ENCODE measurements at places on chromosomes 7 and 10.

DNA sequence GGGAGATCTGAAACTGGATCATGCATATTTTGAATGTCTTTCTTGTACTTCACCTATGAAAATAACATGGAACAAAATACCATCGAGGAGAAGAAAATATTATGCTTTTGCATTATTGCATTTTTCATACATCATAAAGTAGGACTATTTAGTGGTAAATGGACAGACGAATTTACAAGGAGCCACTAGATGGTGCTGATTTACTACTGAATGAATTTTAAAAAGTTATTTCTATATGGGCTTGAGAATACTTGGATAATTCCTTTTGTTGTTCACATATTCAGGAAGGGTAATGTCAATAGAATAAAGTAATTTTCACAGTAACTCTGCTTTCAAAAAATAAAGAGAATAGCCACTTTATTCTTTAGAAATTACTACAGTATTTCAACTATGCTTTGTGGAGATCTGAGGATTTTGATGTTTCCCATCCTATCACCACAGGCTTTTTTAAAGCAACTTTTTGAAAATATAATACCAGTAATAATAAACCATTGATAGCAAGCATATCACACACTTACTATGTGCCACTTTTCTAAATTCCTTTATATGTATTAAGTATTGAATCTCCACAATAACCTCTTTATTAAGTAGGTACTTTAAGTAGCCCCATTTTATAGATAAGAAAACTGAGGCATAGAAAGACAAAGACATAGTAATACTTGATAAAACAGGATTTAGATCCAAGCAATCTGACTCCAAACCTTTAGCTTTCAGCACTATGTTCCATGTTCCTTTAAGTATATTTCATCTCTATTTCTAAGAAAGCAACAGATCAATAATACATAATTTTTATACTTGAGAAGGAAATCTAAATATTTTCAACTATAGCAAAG lies 38.6 kb downstream of the NEBL start:
- no peak for DNase-seq
- no peaks in the 10 kb centered on the region for H3K4me1 ChIP-seq
- H3K27ac ChIP-seq: no peak overlapping the region
- no peak overlapping the region for H3K4me3 ChIP-seq
- no peaks in the 10 kb centered on the region for H3K27me3 ChIP-seq

GRCh38 chr7:111678281-111678680 lies 116.0 kb upstream of the IMMP2L start:
- H3K27ac ChIP-seq: no peak overlapping the region
- DNase-seq: no peak
- no peaks in the 10 kb centered on the region for H3K4me1 ChIP-seq
- H3K27me3 ChIP-seq: peaks cover 12% of the 10 kb centered on the region

DNA sequence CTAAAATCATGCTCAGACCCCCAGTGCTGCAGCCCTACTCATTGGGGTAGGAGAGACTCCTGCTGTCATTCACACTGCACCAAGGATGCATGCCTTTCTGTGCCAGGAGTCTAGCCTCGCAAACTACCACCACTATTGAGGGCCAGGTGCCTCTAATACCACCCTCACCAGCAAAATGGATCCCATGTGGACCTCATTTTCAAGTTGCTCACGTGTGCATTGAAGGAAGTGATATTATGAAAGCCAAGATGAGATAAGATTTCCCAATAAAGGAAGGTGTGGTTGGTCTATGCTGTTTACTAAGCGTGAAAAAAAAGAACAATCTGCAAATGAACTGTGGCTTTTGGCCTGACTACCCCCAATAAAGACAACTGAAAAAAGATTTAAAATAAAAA lies 7.2 kb upstream of the LAMTOR4 start:
- no peak overlapping the region for H3K27ac ChIP-seq
- H3K27me3 ChIP-seq: no peaks in the 10 kb centered on the region
- no peak for DNase-seq
- H3K36me3 ChIP-seq: no peaks in the 10 kb centered on the region

DNA sequence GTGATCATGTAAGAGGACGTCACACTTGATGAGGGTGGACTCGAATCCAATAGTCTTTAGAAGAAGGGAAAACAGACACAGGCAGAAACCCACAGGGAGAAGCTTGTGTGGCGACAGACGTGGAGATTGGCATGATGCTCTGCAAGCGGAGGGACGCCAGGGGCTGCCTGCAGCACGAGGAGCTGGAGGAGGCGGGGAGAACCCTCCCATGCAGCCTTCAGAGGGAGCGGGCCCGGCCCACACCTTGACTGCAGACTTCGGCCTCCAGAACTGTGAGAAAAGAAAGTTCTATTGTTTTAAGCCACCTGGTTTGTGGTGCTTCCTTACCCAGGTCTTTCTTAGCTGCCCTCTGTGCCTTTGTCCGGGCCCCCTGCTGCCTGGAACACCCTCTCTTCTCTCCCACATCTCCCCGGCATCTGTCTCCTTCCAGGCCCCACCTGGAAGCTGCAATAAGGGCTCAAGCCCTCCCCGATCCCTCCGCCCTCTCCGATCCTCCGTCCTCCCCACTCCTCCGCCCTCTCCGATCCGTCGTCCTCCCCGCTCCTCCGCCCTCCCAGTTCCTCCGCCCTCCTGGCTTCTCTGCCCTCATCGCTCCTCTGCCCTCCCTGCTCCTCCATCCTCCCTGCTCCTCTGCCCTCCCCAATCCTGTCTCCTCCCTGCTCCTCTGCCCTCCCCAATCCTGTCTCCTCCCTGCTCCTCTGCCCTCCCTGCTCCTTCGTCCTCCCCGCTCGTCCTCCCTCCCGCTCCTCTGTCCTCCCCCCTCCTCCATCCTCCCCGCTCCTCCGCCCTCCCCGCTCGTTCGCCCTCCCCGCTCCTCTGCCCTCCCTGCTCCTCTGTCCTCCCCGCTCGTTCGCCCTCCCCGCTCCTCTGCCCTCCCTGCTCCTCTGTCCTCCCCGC lies 17.4 kb upstream of the PRKAG2 start:
- H3K27me3 ChIP-seq: peaks cover 12% of the 10 kb centered on the region
- H3K4me1 ChIP-seq: no peaks in the 10 kb centered on the region
- H3K27ac ChIP-seq: no peak overlapping the region

GRCh38 chr10:29619241-29619669 lies 15.5 kb downstream of the SVIL start:
- DNase-seq: no peak
- no peak overlapping the region for H3K27ac ChIP-seq
- H3K27me3 ChIP-seq: no peaks in the 10 kb centered on the region
- H3K4me1 ChIP-seq: no peaks in the 10 kb centered on the region

- no peaks in the 10 kb centered on the region for H3K27me3 ChIP-seq
- no peak overlapping the region for H3K4me3 ChIP-seq
These were observed 81.4 kb upstream of the LAMB4 start for GRCh38 chr7:108211382-108212201.

- no peaks in the 10 kb centered on the region for H3K36me3 ChIP-seq
- H3K4me3 ChIP-seq: no peak overlapping the region
- peak; percentile 30 for DNase-seq
- H3K27ac ChIP-seq: no peak overlapping the region
- H3K4me1 ChIP-seq: no peaks in the 10 kb centered on the region
These were observed 745.1 kb upstream of the LRRTM3 start for GRCh38 chr10:66180581-66181318.

GRCh38 chr7:149147752-149148653 lies 750 bp downstream of the ZNF398 start:
- peak overlapping the region; percentile 97 for H3K4me3 ChIP-seq
- peaks cover 30% of the 10 kb centered on the region for H3K4me1 ChIP-seq
- peak overlapping the region; percentile 79 for H3K27ac ChIP-seq
- peak; percentile 67 for DNase-seq
- peaks cover 12% of the 10 kb centered on the region for H3K36me3 ChIP-seq

DNA sequence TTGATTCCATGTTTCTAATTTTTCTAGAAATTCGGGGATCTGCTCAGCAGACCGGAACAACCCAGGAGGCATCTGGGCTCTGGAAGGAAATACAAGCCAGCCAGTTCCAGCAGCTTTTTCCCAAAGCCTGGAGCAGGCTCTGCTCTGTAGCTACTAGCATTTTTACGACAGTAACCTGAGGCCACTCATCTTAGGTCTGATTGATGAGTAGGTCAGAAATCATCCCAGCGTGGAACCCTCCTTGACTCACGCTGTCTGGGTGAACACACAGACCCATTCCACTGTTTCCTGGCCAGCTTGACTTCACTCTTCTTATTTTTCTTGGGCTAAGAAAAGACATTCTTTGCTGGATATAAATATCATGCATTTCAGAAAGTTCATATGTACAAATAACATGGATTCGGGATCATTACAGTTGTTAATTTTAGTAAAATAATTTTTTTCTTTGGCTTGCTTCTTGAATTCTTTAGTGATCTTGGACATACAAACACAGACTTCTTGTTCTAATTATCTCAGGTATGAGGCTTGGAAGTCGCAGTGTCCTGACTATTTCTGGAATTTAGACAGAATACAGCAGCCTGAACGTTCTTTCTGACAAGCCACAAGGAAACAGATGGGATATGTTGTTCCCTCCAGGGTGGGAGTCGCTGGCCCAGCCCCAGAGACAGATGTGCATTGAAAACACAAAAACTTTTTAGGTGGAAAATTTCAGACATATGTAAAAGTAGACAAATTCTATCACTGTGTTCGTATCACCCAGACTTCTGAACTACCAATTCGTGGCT lies 54.6 kb upstream of the PITRM1 start:
- no peaks in the 10 kb centered on the region for H3K36me3 ChIP-seq
- H3K4me3 ChIP-seq: no peak overlapping the region
- peaks cover 23% of the 10 kb centered on the region for H3K4me1 ChIP-seq
- H3K27ac ChIP-seq: no peak overlapping the region
- no peak for DNase-seq

GRCh38 chr10:34475786-34476185 lies 339.3 kb downstream of the PARD3 start:
- H3K36me3 ChIP-seq: no peaks in the 10 kb centered on the region
- no peaks in the 10 kb centered on the region for H3K27me3 ChIP-seq
- H3K27ac ChIP-seq: no peak overlapping the region
- H3K4me1 ChIP-seq: no peaks in the 10 kb centered on the region

DNA sequence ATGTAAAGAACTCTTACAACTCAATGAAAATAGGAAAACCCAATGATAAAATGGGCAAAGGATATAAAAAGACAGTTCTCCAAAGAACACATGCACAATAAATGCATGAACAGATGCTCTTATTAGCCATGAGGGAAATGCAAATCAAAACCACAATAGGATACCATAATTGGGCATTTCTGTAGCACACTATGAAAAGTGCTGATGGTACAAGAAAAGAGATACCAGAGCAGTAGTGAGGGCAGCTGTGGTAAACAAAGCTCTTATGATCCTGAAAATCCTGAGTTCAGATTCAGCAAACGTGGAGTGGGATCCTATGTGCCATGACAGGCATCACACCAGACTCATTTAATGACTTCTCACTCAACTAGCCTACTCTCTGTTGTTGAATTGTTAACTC lies 96.7 kb upstream of the SLC25A13 start:
- no peak overlapping the region for H3K27ac ChIP-seq
- no peak overlapping the region for H3K4me3 ChIP-seq
- peaks cover 10% of the 10 kb centered on the region for H3K27me3 ChIP-seq
- no peaks in the 10 kb centered on the region for H3K4me1 ChIP-seq

All from activated CD8-positive, alpha-beta T cell treated with anti-CD3 and anti-CD28 coated beads for 36 hours (primary cell).